Stimulated activated CD4-positive, alpha-beta T cell treated with anti-CD3 and anti-CD28 coated beads, Interleukin-12 subunit alpha, Interleukin-12 subunit beta, amount 100 ng/mL, for 48 hours (primary cell): ENCODE measurements at places on chromosomes 13 and 19.
A peak's percentile ranks its signal among the peaks of the same experiment; 100 is the strongest.

GRCh38 chr19:5237939-5238480 is 102.6 kb downstream of the PTPRS start:
- DNase-seq = no peak

DNA sequence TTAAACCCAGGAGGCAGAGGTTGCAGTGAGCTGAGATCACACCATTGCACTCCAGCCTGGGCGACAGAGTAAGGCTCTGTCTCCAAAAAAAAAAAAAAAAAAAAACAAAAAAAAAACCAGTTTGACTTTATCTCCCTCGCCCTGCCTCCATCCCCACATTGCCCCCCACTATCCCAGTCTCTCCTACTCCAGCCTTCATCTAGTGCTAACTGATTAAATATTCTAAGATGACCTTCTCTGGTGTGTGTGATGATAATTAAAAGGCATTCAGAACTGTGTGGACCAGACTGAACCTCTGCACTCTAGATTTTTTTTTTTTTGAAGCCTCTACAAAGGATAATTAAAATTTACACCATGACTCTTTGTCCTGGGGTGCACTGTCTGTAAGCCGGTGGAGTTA is 6.0 kb upstream of the DLL3 start:
- DNase-seq = no peak

- no peak for DNase-seq
Observed at GRCh38 chr19:41872384-41872774, 4.7 kb upstream of the CD79A start.

- DNase-seq = no peak
Observed at GRCh38 chr13:103812558-103812957, 746.3 kb upstream of the SLC10A2 start.

DNA sequence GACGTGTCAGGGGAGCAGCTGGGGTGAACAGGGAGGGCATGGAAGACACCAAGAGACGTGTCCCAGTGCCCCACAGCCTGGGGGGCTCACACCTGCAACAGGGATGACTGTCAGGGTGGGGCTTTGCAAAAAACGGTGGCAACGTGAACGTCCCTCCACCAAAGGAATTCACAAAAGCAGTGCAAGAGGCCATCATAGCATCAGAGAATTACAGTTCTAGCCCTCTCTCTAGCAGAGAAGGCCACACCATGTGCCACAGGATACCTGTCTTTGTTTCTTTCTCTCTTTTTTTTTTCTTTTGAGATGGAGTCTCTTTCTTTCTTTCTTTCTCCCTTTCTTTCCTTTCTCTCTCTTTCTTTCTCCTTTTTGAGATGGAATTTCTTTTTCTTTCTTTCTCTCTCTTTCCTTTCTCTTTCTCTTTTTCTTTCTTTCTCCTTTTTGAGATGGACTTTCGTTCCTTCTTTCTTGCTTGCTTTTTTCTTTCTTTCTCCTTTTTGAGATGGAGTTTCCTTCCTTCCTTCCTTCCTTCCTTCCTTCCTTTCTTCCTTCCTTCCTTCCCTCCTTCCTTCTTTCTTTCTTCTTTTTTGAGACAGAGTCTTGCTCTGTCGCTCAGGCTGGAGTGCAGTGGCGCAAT is 17.1 kb upstream of the ATP11A start:
- no peak for DNase-seq

DNA sequence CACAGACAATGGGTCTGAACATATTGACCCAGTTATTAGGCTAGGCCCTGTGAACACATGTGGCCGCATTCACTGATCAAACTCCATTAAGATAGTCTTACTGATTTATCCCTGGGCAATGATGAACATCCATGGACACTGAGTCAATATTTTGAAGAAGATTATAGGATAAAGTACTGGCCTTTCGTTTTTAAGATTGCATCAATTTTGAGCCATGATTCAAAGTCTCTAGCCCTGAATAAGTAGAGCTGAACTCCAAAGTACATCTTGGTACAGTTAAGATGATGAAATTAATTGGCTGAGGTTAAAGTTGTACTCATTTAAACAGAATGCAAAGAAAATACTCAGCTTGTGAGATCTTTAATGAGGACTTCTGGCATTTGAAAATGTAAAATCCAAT is 1581.9 kb downstream of the EFNB2 start:
- DNase-seq = no peak

DNA sequence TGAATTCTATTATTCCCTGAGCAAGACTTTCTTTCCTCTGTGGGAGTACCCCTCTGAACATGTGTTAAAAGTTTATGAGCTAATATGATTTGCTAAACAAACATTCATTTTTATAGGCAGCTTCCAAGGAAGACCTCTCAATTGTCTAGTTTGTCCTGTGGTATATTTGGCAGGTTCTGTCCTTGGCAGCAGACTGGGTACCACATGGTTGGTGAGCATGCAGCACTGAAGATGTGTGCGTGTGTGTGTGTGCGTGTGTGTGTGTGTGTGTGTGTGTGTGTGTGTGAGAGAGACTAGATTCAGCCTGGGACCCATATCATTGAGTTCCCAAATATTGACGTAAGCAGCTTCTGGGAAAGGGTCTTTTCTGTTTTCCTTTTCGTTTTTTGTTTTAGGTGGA is 24.0 kb downstream of the FGF9 start:
- DNase-seq = no peak

- DNase-seq = no peak
Observed at GRCh38 chr13:109131698-109132257, 502.4 kb downstream of the MYO16 start.

GRCh38 chr13:104015646-104016396 is 949.6 kb upstream of the SLC10A2 start:
- no peak for DNase-seq

DNA sequence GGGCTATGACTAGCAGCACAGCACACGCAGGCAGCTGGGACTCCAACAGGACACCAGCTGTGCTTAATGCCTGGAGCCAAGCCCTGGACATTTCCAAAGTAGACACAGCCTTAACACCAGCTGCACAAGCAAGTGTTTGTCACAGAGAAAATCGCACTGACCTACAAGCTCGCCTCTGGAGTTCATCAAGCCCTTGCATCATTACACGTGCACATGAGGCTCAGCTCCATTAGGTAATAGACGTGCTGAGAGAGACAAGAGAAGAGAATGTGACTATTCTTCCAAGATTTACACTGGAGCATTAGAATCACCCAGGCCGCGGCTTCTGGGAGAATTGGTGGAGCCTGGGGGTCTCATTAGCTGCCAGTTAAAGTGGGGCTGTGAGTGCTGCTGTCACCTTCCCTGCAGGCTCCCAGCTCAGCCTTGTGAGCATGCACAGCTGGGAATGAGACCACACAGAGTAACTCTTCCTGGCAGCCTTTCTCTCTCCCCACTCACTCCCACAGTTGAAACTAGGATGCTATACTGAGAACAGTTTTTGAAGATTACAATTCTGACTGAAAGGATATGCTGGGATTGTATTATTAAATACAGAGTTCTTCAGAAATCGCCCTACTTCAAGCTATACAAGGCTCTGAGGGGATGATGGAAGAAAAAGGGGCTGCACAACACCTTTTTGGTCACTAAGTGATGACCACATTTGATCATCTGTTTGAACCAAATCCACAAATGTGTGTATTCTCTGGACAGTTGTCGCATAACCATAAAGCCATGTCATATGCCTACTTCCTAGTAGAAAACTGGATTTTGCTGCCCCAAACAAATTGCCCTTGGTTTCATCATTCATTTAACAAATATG is 10.5 kb downstream of the STOML3 start:
- DNase-seq = no peak

- DNase-seq = no peak
Observed at GRCh38 chr13:50511877-50512341, 331.6 kb downstream of the DLEU7 start.

- DNase-seq = no peak
Observed at GRCh38 chr13:99989276-99990125, 7.9 kb downstream of the ZIC2 start.

- peak; percentile 25 for DNase-seq
Observed at GRCh38 chr19:35549174-35549788, 3.9 kb downstream of the TMEM147 start.

- no peak for DNase-seq
Observed at GRCh38 chr13:76223999-76224398, 587.9 kb downstream of the LMO7 start.

DNA sequence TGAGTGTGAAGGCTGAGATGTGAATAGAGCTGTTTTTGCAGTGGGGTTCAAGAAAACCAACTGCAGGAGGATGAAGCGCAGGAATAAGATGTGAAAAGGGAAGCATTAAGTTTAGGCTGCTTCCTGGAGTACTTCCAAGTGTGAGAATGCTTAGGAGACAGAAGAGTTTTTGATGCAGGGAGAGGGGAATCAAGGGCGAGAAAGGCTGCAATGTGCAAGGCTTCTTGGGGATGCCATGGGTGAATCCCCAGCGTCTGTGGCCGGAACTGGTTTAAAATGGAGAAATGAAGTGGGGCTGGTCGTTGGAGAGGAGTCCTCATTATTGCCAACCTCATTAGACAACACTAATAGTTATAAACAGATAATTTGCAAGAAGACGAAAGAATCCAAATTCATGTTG is 764.9 kb downstream of the LIG4 start:
- DNase-seq = no peak

- DNase-seq = no peak
Observed at GRCh38 chr19:18232540-18233223, 6.4 kb upstream of the PDE4C start.

DNA sequence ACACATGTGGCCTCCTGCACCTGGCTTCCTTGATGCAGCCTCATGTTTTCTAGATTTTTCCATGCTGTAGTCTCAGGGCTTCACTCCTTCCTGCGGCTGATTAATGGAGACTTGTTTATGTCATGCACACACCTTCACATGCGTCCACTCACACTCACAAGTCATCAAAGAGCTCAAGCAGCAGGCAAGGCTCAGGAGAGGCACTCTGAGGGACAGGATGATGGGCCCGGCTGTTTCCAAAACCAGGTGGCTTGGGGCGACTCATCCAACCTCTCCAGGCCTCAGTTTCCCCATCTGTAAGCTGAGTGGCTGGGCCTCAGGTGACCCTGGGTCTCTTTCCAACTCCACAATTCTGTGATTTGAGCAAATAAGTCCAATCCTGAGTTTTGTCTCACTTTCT is 36.9 kb downstream of the RASA3 start:
- DNase-seq = no peak

DNA sequence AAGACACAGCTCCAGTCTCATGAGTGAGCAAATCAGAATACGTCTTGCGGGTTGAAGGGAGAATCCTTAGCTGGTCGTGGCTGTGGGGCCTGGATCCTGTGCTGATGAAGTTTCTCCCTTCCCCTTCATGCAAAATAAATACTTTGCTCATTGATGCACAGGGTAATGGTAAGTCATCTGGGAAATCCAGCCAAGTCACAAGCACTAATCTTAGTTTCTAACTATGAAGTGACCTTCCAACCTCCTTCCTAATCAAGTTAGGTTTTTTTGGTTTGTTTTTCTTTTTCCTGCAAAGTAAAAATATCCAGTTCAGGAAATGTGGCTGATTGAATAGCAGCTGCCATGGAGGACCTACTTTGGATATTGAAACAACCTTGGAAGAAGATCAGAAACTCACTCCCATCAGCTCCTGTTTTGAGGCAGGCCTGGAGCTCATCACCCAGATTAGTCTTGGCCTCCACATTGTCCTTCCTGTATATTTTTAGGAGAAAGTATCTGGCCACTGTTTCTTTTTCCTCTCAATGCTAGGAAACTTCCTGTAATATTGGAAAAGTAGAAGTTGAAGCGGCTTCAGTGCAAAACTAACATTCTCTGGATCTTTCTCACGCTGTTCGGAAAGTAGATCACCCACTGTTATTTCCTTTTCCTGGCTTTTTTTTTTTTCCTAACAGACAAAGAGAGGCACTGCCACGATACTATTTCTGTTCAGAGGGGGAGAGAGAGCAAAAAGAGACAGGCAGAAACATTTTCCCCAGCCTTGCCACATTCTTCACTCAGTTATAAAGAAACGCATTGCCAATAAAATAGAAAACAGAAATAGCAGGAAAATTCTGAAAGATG is 12.3 kb upstream of the ARL11 start:
- DNase-seq = no peak

- no peak for DNase-seq
Observed at GRCh38 chr13:33863188-33863789, 45.3 kb downstream of the RFC3 start.

DNA sequence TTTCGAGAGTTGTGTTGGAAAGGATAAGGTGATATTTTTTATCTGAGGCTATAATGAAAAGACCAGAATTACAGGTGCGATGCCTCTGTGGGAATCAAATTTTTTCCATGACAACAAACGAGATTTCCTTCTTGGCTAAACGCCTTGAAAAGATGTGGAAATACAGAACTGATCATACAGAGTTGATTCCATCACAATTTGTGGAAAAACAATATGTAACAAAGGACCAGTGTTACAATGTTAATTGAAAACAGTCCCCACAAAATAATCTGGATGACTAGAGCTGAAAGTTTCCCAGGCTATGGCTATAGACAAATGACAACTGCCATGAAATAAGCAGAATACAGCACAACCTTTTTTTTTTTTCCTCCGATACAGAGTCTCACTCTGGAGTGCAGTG is 628.9 kb downstream of the DIAPH3 start:
- no peak for DNase-seq

DNA sequence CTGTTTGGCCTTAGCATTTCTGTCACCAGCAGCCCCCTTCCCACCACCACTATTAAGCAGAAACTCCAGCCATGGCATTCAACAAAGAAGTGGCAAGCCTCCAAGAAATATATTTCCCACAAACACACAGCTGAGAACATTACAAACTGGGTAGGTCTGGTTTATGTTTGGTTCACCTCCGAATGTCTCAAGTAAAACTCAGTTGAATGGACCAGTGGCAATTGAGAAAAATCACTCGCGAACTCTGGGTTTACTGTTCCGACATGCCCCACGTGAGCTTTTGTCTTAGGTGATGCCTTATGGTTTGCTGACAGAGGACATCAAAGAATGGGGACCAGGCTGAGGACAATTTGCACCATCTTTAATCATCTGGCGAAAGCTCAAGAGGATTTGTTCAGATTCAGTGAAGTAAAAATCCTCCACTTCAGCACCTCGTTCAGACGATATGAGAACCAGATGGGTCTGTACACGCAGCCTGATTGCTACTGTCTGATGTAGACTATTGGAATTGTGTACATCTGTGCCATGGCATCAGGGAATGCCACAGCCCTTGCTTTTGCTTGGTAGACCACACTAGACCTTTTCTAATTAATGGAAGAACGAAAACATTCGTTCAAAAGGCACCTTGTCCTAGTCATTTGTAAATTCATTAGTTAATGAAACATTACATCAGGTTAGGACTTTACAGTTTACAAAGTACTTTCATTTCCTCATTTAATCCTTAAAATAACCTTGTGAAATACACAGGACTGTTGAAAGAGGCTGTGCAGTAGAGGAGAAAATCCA is 59.4 kb downstream of the SLC10A2 start:
- DNase-seq = no peak

DNA sequence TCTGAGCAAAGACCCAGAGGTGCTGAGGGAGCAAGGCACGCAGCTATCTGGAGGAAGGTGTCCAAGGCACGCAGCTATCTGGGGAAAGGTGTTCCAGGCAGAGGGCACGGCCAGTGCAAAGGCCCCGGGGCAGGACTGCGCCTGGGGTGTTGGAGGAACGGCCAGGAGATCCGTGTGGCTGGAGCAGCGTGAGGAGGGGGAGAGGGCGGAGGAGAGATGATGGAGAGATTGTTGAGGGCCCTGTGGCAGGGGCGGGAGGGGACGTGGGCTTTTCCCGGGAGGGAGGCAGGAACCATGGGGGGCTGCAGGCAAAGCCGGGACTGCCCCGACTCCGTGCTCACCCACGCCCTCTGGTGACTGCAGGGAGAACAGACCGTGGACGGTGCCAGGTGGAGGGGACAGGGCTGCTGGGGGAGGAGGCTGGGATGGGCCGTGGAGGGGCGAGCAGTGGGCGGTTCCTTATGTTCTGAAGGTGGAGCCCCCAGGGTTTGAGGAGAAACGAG is 13.3 kb upstream of the MISP start:
- DNase-seq = peak; percentile 48
